Stimulated activated CD4-positive, alpha-beta T cell treated with anti-CD3 and anti-CD28 coated beads, TNF-alpha, amount 100 ng/mL, for 48 hours (primary cell): ENCODE measurements at places on chromosomes 7 and 10.

GRCh38 chr10:4678023-4678950 is 147.7 kb upstream of the AKR1E2 start:
- no peak for DNase-seq

DNA sequence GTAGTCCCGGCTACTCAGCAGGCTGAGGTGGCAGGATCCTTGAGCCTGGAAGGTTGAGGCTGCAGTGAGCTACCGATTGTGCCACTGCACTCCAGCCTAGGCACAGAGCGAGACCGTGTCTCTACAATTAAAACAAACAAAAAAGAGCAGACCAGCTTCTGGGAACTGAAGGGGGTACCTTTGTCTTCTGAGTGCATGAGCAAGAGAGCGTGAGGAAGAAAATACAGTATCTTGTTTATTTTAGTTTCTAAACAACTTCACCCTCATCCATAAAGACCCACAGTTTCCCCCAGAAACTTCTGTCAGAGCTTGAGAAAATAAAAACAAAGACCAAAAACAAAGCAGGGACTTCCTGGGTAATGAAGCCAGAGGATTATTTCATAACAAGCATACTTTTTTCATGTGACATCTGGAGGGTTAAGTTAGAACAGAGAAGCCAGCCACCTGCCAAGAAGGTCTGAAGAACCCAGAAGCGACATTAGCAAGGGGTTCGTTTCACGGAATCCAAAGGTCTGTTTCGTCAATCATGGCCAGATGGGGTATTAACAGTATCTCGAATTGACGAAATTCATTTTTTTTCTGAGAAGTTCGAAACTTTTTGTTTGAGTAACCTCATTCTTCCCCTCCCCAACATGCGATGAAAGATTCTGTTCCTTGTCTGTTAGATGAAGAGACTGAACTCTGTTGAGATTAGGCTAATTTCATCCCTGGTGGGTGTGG is 10.2 kb upstream of the IL2RA start:
- no peak for DNase-seq

GRCh38 chr7:48876087-48876486 is 48.3 kb upstream of the CDC14C start:
- no peak for DNase-seq

DNA sequence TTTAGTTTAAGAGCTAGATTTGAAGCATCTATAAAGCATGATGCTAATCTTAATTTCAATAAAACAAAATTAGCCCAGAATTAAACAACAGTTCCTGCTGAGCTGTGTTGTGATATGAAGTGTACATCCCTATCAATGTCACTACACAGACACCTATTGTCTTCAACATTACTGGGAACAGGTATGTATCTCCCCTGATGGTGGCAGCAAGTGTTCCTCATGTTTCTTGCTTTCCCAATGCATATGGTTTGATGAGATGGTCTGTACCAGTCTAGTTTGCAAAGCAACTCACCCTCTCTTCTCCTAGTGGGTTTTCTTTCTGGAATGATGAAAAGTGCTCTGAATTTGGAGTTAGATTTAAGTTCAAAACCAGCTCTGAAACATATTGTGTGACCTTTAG is 38.1 kb downstream of the TSPAN12 start:
- no peak for DNase-seq

GRCh38 chr7:91019686-91020385 is 244.4 kb upstream of the FZD1 start:
- DNase-seq, result no peak

DNA sequence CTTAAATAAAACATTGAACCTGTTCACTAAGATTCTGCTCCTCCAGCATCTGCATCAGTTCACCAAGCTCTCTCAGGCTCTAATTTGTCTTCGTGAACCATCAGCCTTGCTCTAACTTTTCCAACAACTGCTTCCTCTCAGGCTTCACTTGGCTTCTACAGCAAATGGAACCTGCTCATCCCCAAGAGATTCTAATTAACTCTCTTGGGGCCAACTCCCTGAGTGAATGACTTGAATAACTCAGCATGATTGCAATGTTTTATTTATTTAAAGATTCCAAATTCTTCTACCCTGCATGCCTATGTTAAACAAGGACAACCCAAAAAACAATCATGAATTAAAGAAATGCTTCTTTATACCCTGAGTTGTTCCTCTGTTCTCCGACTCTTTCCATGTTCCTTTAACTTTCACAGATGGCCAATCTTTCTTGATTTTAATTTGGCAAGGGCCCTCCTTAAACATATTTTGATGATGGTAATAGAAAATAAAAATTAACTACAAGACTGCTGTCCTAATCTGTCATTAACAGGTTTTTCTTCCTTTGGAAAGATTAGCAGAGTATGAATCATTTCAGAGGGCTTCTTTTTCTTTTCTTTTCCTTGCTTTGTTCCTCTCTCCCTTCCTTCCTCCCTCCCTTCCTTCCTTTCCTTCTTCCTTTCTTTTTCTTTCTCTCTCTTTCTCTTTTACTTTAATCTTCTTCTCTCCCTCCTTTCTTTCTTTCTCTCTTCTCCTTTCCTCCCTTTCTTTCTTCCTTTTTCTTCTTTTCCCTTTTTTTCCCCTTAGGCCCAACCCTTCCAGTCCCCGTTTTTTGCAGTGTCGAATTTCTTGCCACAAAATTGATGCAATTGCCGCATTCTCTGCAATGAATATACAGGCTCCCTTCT is 195.0 kb upstream of the RHOBTB1 start:
- no peak for DNase-seq

DNA sequence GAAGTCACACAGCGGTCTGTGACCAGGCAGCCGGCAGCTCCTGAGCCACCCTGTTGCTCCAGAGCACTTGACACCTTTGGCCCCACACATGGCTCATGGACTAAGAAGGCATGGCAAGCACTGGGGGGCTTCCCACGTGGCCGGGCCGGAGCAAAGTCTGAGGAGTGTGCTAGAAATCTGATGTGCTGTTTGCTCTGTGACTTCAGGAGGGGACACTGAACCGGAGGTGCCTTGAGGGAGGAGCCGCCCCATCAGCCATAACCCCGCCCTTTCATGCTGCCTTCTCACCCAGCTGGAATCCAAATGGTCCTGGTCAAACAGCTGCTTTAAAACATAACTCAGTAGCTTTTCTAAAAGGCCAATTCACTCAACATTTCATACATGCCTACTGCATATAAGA is 33.5 kb downstream of the PROSER2 start:
- DNase-seq, result no peak

GRCh38 chr10:74981831-74982633 is 129.4 kb upstream of the SAMD8 start:
- DNase-seq, result no peak
